HuH-7 (cell line): ENCODE measurements at places on chromosomes 1 and 21.

- no peak for DNase-seq
These were observed 7.5 kb upstream of the TOMM20 start for GRCh38 chr1:235136111-235136510.

- DNase-seq = no peak
These were observed 312.5 kb upstream of the PKN2 start for GRCh38 chr1:88371436-88372023.

DNA sequence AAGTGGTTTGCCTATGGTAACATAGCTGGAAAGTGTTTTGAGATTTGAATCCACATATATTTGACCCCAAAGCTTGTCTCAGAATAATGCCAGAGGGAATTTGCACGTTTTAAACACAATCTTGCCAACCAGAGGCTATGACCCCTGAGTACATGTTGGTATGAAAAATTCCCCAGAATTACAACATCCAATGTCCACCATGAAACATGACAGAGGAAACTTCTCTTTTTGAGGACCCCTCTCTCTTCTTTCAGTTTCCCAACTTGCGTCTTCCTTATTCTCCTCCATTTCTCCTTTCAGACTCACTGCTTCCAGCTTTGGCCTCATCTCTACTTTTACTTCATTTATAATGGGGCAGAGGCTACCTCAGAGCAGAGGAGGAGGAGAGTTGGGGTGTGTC, 5.5 kb upstream of the KCNJ9 start:
- DNase-seq = no peak

- DNase-seq = no peak
These were observed 27.2 kb upstream of the ATP1A1 start for GRCh38 chr1:116345843-116346242.

- DNase-seq = no peak
These were observed 231.3 kb upstream of the USP25 start for GRCh38 chr21:15498455-15498854.

GRCh38 chr1:59238333-59238934, 58.5 kb upstream of the FGGY start:
- no peak for DNase-seq

- DNase-seq = no peak
These were observed 219.8 kb downstream of the NEGR1 start for GRCh38 chr1:72062584-72062983.

GRCh38 chr1:245301162-245301580, 146.4 kb downstream of the KIF26B start:
- no peak for DNase-seq

- DNase-seq = no peak
These were observed 32.1 kb upstream of the COL18A1 start for GRCh38 chr21:45372732-45373355.

GRCh38 chr1:61368876-61369275, 286.5 kb downstream of the NFIA start:
- DNase-seq = no peak

GRCh38 chr1:23805025-23805424, 4.5 kb upstream of the GALE start:
- DNase-seq = no peak

DNA sequence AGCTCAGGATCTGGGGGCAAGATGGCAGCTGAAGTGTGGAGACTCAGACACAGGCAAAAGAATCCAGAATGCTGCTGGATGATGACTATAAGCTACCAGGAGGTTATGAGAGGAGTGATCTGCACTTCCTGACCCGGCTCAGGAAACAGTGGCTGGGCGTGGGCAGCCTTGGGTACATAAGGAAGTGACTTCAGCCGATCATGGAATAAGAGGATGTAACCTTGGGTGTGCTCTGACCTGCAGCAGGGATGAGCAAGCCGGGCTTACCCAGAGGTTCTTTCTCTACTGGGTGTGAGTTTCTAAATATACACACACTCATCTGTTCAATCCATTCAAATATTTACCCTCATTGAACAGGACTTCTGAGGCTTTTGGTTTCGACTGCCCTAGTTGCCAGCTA, 62.7 kb downstream of the CD34 start:
- DNase-seq = no peak

DNA sequence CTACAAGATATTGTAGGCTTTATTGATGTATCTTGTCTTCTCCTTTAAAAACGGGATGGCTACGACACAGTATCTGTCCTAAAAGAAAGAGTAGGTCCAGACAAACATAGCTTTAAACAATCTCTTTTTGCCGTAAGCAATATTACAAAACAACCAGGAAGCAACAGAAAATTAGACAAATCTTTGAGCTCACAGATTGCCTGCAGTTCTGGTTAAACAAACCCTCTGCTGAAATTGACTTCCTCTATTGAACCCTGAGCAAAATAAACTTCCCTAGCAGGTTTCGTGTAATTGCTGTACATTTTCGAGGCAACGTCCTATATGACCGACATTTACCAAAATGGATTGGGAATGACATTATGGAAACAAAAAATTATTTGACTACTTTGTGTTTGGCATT, 50.6 kb downstream of the CHML start:
- no peak for DNase-seq
